NCI-H345 (cell line): ENCODE measurements at places on chromosomes 4 and X.

- DNase-seq, result no peak
Observed at GRCh38 chrX:45621376-45622041, 420.8 kb upstream of the DIPK2B start.

- DNase-seq, result no peak
Observed at GRCh38 chrX:9340598-9341290, 124.1 kb upstream of the TBL1X start.

DNA sequence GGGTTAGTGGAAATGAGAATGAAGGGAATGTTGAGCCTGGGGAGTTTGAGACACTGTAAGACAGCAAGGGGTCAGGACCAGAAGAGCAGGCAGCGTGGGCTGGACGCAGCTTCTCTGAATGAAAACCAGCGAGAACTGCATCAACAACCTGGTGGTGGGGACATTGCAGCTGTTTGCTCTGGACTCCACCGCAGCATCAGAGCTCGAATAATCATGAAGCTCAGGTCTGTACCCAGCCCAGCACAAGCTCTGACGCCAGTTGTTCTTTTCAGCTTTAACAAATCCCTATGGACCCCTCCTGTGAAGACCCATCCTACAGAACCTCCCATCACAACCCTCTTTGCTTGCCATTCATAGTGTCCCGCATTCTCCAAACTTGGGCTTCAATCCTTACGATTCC, 106.8 kb upstream of the PNPLA4 start:
- no peak for DNase-seq

DNA sequence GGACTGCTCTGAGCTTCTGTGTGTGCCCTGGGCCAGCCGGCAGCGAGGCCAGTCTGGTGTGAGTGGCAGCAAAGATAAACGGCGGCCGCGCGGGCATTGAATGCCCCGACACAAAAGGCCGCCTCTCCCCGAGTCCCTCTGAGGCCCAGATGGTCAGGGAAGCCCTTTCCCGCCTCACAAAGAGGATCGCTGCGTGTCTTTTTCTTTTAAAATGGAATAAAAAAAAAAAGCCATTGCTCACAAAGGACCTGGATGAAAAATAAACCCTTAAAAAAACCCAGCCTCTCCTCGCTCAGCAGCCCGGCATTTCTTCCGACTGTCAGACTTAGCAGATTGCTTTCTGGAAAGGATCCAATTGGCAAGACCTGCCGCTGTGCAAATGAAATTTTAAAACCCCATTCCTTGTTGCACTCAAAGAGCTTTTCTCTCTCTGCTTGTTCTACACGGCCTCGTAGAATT, 578.7 kb downstream of the BCOR start:
- DNase-seq, result peak; percentile 61

DNA sequence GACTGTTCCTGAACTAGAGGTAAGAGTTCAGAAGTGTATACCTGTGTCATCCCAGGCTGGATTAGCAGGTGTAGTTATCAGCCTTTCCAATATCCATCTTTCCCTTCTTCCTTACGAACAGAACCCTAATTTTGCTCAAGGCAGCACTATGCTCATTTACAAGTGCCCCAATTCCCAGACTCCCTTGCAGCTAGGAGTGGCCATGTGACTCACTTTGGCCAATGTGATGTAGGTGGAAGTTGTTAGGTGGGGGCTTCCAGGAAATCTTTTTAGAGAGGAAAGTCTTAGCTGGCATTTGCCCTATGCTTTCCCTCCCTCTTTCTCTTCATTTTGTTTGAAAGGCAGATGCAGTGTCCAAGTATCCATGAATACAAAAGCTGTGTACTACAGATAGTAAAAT, 34.8 kb downstream of the HOPX start:
- DNase-seq, result no peak

GRCh38 chr4:8044699-8045098, 105.0 kb upstream of the AFAP1 start:
- peak; percentile 97 for DNase-seq

DNA sequence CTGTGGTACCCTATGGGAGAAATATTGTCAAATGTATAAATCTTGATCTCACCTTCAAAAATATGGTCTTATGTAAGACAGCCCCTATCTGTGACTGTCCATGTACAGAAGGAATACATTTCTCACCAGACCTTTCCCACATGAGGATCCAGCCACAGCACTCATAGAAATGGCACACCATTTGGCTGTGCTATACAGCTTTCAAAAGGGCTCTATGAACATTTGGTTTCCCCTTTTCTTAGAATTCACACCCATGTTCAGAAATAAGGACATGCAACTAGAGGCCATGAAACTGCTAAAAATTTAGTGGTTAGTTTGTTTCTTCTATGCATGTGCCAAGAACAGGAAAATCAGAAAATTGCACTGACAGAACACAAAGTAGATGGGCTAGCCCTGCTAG, 62.7 kb downstream of the ANTXR2 start:
- no peak for DNase-seq

DNA sequence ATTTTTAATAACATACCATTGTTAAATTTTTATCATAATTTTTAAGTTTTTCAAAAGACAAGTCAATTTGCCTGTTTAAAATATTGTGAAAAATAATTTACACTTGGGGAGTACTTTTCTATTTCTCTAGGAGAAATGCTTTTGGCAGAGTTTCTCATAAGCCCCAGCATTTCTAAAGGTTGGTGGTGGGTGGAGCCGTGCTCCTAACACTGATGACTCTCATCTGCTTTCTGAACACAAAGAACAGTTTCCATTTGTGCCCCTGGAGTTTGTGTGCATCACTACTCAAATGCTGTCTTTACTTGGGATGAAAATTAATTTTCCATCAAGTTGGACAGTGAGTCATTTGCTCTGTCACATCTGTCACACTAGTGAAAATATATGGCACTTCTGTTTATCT, 57.6 kb downstream of the TNIP2 start:
- DNase-seq, result no peak

- DNase-seq, result no peak
Observed at GRCh38 chrX:53678667-53679066, 7.9 kb downstream of the HUWE1 start.

GRCh38 chr4:141391771-141392170, 171.1 kb downstream of the ZNF330 start:
- DNase-seq, result peak; percentile 61

- no peak for DNase-seq
Observed at GRCh38 chrX:12843668-12844279, 23.1 kb upstream of the TLR7 start.

DNA sequence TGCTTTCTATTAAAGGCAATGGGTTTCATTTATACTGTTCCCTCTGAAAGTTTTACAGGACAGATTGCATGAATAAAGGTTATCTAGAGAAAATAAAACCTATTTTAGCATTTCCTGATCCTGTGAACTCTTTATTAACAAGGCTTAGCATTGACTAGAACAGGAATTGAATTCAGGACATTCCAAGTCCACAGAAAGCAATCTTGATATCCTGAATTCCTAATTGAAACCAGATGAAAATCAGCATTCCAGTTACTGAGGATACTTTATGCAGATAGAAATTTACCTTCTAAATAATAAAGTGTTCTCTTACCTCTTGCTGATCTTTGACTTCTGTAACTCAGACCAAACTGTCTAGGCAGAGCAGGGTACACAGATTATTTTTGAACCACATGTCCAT, 151.4 kb downstream of the ZNF518B start:
- no peak for DNase-seq

- DNase-seq, result no peak
Observed at GRCh38 chr4:77172336-77172735, 15.3 kb downstream of the CCNG2 start.

DNA sequence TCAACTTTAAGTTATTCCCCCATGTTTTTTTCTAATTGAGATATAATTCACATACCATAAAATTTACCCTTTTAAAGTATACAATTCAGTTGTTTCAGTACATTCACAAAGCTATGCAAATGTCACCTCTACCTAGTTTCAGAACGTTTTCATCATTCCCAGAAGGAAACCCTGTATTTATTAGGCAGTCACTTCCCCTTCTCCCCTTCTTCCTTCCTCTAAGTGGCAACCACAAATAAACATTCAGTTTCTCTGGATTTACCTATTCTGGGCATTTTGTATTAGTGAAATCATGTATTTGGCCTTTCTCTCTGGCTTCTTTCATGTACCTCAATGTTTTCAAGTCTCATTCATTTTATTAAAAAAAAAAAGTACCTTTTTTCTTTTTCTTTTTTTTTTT, 101.9 kb downstream of the TET2 start:
- no peak for DNase-seq

DNA sequence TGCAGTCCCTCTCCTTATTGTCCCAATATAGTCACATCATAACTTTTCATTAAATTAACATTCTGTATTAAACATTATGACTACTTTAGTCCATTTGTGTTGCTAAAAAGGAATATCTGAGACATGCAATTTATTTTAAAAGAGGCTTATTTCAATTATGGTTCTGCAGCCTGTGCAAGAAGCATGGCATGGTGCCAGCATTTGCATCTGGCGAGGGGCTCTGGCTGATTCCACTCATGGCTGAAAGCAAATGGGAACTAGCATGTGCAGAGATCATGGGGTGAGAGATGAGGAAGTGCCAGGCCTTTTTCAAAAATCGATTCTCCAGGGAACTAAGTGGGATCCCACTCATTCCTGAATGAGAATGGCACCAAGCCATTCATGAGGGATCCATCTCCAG, 476.3 kb upstream of the RPS6KA3 start:
- DNase-seq, result peak; percentile 80

DNA sequence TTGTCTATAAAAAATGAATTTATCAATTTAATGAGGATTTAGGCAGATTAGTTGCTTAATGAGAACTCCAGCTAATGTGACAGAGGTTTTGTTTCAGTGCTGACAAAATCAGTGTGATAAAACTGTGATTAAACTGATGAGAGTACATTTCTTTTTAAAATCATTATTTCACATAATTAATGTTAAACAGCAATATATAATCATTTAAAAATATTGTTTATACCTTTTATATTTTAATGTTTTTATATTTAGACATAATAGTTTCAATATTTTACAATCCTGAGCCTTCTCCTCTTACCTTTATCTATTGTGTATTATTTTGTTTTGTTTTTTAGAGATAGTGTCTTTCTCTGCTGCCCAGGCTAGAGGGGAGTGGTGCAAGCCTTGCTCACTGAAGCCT, 47.1 kb upstream of the MAB21L2 start:
- DNase-seq, result no peak

GRCh38 chr4:114561590-114561989, 37.0 kb upstream of the UGT8 start:
- no peak for DNase-seq

DNA sequence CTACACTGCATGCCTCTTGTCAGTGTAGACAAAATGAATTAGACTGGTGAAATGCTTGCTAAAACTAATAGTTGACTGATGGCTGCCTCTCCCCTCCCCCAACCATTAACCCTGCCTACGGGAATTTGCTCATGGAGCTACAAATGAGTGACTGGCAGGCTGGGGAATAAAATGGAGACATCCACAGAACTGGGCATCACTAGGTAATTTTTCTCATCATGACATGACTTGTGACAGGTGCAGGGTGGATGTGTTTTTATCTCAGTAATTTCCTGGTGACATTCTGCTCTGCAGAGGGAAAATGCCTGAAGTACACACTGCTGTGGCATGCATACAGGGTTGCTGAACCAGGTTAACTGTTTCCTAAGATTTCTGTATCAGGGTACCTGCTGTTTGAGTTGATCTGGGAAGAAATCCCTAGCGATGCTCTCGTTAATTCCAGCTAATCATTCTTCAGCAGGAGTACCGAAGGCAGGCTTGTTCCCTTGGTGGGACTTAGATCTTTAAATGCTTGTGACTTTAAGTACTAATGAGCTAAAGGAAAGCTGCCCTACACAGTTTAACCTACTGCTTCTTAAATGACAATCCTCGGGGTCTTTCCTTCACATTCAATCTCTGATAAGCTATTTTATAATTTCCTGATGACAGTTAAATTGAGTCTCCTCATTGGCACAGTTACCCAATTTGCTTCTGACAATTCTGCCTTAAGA, 376.3 kb upstream of the LCORL start:
- no peak for DNase-seq

- no peak for DNase-seq
Observed at GRCh38 chr4:73193155-73193554, 65.4 kb downstream of the ANKRD17 start.

DNA sequence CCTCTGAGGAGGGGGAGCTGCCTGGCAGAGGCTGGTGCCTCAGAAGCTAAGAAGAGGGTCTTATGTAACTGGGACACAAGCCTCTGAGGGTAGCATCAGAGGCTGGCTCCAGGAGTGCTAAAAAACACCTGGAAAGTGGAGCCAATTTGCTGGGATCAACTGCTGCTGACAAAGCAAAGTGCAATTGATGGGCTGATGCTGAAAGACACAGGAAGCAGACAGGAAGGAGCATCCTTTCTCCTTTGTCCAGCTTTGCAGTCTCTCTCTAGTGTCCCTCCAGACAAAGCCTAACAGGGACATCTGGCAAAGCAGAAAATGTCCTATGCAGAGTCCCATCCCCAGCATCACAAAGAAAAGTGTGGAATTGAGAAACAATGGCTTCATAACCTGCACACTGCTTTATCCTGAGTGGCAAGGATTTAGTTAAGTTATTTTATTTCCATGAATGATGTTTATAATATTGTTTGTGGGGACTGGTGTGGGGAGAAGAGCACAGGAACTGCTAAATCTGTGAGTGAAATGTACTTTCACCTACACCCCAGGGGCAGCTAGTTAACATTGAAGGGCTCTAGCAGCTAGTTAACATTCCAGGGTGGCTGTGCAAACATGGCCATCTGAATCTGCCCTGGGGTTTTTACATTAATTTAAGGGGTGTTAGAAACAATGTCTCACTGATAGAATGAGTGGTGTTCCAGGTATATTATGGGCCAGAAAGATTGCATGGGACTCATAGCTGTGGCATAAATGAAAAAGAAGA, 25.6 kb upstream of the MBTPS2 start:
- no peak for DNase-seq

- DNase-seq, result no peak
Observed at GRCh38 chr4:89277412-89277811, 30.2 kb downstream of the GPRIN3 start.

DNA sequence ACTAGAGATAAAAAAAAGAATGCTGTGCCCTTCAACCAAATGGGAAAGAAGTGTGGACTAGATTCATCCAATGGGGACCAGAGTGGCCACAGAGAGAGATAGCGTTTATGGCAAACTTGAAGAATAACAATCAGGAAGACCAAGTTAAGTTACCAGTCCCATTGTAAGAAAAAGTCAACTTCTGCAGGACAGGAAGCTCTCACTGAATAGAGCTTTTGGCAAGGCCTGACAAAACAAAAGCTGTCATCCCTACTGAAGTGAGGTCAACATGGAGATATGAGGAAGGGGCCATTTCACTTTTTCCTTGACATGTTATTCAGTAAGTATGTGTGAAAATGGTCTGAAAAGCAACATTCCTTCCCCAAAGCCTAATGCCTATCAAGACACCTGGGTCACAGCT, 111.8 kb upstream of the KLHL13 start:
- DNase-seq, result no peak

DNA sequence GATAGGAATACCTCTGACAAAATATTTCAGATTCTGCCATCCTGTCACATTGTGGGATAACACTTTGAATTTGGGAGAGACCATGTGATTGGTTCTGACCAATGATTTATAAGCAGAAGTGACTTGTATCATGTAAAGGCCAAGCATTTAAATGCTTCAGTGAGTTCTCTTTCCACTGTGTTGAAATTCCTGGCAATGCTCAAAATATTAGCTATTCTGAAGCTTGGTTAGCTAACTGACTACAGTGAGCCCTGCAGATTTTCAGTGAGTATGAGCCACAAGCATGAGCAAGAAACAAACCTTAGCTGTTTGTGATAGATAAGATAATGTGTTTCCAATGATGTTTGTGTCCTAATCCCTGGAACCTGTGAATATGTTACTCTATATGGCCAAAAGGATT, 562.8 kb upstream of the AADAT start:
- DNase-seq, result no peak
